ENCODE measurements at places on chromosomes 7 and 10.

- DNase-seq: no peak
Measured at GRCh38 chr10:3902809-3903410, 117.9 kb upstream of the KLF6 start.

DNA sequence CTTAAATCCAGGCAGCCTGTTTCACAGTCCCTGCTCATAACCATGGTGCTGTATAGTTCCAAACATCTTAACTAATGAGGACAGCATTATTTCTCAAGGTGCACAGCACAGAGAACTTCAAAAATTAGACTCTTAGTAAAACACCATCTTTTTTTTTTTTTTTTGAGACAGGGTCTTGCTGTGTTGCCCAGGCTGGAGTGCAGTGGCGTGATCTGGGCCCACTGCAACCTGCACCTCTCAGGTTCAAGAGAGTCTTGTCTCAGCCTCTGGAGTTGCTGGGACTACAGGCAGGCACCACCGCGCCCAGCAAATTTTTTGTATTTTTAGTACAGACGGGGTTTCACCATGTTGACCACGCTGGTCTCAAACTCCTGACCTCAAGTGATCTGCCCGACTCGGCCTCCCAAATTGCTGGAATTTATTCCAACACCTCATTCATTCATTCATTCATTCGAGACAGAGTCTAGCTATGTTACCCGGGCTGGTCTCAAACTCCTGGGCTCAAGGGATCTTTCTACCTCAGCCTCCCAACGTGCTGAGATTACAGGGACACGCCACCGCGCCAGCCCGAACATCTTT, 507 bp upstream of the TMEM254 start:
- DNase-seq: no peak

- DNase-seq: no peak
Measured at GRCh38 chr7:131683536-131684125, 127.2 kb upstream of the PODXL start.

DNA sequence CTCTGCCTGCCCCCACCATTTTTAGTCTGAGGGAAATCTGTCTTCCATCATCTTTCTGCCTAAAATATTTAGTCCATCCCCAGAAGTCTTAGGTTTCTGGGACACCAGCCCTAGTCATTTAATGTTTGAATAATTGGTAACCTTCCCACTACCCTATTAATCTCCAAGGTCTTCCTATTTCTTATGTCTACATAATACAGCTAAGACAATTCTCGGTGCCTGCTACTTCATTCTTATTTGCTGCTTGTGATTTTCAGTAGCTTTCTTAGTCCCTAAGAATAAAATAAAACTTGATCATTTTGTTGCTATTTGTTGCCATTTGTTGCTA, 11.1 kb downstream of the RALA start:
- no peak for DNase-seq

DNA sequence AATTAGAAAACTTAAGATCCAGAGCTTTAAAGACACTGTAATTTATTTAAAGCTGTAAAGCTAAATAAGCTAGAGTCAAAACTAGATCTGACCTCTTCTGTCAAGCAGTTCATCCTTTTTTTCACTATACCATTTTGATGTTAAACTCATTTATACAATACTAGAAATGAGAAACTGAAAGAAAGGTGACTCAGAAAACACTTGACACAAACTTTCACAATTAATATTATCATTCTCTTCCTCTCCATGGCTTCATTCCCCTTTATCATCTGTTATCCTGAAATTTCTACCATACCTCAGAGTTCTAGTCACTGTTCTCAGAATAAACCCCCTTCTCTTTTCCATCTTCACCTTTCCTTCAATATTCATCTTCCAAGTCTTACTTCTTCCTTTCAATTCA, 1.3 kb downstream of the FIGNL1 start:
- no peak for DNase-seq

- no peak for DNase-seq
Measured at GRCh38 chr10:114319406-114320248, 80.6 kb downstream of the VWA2 start.

DNA sequence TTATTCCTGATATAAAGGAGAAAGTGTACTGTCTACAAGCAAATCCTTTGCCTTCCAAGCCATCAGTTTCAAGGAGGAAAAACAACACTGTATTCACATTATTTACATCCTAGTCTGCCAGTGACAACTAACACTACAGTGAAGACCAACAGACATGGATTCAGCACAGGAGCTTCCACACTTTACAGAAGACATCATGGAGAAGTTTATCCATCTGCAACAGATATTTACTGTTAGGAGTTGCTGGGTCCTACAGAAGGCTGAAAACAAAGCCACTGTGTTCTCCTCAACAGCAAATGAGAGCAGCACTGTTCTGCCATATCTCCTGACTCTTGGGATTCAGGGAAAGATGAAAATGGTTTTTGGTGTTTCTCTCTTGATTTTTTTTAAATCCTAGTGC, 31.9 kb downstream of the NAPEPLD start:
- DNase-seq: no peak

DNA sequence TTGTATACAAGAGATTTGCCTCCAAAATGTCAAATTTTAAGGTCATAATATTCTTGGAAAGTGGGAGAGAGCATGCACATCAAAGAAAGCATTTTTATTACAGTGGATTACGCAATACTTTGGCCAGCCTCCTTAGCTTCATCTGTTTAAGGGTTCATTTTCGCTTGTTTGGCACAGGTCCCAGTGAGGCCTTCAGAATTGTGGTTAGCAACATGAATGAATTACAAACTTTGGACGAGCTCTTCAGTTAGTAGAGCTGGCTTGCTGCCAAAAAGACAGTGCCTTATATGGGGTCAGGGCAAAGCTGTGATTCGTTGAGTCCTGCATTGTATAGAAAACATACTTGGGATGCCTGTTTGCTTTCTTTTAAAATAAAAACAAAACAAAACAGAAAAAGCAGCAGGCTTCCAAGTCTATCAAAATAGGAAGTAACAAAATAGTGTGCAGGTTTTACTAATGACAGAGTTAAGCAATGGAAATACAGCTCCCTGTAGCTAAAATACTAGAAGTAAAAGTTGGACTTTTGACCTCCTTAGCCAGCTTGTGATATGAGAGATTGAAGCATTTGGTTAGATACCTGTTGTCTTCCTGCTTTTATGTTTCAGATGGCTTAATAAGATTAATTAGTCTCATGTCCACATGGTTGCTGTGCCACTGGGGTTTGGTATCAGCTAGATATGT, 190.8 kb downstream of the MLLT10 start:
- DNase-seq: peak; percentile 85

GRCh38 chr7:135728136-135728669, at the start of gene SLC13A4:
TSS of gene SLC13A4 (minus strand) at chr7:135728186. CDS start at chr7:135727496, 690 bp downstream.
- no peak for DNase-seq

DNA sequence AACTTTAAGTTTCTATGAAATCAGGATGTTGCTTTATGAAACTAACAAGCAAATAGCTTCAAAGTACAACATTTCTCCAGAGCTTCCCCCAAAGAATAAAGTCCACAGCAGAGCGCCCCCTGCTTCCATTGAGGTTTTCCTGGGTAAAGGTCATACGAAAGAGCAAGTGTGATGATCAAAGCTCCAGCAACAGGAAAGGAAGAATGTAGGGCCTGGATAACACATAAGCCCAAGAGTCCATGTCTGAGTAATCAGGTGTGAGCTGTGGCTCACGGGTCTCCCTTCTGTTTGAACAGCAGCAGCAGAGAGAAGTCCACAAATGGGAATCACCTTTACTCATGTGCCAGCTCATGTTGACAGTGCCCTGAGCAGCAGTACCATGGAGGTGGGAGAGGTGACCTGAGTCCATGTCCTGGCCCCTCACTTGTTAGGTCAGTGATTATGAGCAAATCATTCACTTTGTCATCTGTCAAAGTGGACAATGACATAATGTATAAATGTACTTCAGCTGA, 50.5 kb downstream of the MRPL32 start:
- DNase-seq: no peak

DNA sequence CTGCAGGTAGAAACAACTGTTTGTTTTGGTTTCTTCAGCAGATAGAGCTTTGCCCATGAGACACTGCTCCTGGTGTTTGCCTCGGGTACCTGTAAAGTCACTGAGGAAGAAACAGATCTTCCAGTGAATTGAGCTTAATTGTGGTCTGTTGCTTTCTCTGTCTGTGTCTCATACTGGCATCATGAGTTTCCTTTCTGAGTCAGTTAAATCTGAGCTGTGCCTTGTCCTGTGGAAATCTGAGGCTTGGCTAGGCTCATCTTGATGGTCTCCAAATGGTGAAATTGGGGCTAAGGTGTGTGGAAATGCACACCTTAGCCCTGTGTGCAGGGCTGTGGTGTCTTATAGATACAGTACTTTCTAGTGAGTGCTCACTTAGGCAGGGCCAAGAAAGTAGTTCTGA, 67.4 kb downstream of the GBF1 start:
- no peak for DNase-seq

GRCh38 chr7:104943502-104944343, 70.3 kb upstream of the KMT2E start:
- no peak for DNase-seq

GRCh38 chr7:52481571-52481970, 553.9 kb upstream of the POM121L12 start:
- no peak for DNase-seq

DNA sequence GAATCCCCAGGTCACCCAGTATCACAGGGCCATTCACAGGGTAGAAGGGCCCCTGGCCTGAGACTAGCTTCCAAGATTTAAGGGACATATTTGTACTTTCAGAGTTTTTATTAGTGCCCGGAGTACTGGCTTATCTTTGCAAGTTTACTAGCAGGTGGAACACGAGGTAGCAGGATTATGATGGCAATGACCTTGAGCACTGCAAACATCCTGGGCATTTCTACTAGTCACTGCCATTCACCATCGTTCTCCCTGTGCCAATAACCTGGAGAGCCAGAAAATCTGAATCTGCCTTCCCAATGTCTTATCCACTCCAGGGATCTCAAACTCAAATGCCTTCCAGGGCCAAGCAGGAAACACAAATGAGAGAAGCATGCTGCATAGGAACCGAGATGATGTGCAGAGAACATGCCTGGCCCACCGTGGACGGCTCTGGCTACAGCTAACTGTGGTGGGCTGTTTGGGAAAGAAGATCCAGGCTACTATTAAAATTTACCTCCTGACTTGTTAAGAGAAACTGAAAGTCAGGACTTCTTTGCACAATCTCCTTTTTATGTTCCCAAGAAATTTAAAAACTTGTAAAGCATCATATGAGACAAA, 16.7 kb downstream of the FAM53B start:
- DNase-seq: no peak

DNA sequence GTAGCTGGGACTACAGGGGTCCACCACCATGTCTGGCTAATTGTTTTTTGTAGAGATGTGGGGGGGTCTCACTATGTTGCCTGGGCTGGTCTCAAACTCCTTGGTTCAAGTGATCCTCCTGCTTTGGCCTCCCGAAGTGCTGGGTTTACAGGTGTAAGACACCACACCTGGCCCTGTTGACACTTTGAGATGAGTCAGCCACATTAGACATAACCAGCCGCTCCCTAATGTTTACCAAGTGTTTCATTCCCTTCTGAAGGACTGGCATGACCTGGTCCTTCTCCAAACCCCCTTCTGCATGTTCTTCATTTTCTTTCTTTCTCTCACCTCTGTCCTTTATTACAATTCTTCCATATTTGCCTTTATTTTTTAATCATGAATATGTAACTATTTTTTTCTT, 67.8 kb downstream of the TAF3 start:
- no peak for DNase-seq

GRCh38 chr10:78663721-78664120, 405.0 kb upstream of the ZMIZ1 start:
- DNase-seq: no peak

- no peak for DNase-seq
Measured at GRCh38 chr7:2606539-2606936, 25.2 kb upstream of the TTYH3 start.

- DNase-seq: no peak
Measured at GRCh38 chr7:55569797-55570196, 2.5 kb downstream of the VOPP1 start.

DNA sequence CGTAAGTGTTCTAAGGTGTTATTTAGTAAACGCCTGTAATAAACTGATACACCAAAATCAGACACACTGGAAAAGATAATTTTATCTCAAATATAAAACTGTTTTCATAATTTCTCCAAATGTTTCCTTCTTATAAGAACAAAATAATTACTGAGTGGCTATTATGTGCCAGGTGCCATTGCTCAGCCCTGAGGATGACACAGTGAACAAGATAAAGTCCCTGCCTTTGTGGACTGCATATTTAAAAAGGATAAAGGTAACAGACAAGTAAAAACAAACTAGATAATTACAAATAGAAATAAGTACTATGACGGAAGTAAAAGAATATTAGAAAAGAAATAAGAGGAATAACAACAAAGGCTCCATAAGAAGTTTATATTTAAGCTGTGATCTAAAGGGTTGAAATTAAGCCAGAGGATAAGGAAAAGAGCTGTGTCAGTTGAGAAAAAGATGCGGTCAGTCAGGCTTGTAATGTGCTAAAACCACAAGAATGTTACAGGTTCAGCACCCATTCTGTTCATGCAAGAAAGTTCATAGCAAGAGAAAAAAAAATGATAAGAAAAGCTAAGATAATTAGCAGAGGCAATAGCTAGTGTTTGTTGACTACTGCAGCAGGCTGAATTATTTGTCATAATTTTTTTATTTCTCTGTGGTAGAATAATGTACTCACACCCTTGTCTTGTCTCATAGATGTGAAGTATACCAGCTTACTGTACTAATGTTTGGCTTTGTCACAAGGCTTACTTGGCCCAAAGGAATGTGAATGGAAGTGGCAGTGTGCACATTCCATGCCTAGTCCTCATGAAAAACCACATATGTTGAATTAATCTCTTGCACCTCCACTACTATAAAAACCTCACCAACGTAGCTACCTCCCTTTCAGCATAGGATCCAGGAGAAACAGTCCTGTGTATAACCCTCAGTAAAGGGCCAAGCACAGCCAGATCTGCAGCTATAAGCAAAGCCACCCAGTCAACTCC, 75.1 kb downstream of the CRPPA start:
- no peak for DNase-seq

DNA sequence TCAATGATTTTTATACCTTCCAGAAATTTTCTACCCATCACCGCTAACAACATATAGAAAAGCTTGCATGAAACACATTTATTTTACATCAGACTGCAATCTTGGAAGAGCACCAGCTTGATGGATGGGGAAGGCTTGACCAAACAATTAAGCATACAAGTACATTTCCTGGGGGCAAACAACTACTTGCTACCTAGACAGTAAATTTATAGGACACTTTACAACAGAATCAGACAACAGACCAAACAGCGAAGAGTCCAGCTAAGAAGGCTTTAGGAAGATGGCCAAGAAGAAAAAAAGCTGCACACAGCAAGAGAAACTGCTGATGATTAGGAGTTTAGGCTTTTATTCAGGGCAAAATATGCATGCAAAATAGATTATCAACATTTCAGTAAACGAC, 8.0 kb downstream of the AASS start:
- no peak for DNase-seq

GRCh38 chr7:139610595-139610994, 87.1 kb downstream of the CLEC2L start:
- no peak for DNase-seq

DNA sequence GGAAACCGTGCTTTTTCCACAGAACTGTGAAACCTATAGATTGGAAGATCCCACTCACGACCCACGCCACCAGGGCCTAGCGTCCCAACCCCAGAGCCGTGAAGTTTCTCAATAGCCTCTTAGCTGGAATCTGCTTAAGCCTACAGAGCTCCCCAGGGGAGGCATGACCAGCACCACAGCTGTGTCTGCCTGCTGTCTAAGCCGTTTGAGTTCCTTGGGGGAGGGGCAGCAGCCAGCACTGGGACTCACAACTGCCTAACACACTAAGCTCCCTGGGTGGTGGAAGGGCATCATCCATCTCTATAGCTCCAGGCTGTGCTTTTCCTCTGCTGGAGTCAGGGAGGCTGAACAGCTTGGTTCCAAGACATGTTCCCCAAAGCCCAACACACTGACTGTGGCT, 26.0 kb upstream of the TMEM140 start:
- no peak for DNase-seq

Data from SHP77 treated with DMSO at 0.1 percent for 48 hours (cell line).